Daoy (cell line): ENCODE measurements at places on chromosomes 11 and 22.

DNA sequence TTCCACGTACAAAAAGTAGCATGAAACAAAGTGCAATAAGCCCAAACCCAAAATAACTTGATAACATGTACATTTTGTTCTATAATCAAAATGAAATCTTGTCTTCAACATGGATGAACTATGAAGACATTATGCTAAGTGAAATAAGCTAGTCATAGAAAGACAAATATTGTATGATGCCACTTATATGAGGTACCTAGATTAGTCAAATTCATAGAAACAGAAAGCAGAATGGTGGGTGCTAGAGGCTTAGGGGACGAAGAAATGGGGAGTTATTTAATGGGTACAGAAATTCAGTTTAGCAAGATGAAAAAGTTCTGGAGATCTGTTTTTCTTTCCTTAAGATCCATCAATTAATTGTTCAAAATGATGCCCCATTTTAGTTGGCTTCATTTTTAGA lies 7.5 kb downstream of the PGM2L1 start:
- no peak for DNase-seq

DNA sequence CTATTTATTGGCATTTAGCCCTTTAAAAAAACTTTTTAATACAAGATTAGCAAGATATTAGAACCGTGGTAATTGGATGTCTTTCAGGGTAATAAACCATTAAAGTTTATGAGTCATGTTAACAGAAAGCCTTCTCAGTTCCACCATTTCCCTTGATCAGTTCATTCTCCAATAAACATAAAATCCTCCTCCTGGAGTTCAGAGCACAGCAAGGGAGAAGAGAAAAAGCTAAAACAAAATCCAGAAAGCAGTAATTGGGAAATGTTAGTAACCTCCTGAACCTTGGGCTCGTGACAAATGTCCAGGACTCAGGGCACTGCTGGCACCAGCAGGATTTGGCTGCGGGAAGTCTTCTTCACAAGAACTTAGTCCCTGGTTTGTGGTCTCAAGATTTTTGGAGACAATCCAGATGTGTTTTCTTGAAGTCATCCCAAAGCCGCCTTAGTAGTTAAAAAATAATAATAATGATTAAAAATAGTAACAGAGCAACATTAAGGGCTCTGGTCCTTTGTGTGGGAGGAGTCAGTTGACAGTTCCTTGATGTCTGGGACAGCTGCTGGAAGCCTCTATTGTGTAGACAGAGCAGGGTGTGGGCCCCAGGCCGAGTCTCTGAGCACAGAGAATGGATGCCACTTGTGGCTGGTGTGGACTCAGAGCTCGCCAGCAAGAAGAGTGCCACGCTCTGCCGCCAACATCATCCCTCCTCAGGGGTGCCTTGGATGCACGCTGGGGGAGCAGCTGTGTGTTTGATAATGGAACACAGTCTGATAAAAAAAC lies 43.4 kb upstream of the PITPNB start:
- DNase-seq, result no peak

DNA sequence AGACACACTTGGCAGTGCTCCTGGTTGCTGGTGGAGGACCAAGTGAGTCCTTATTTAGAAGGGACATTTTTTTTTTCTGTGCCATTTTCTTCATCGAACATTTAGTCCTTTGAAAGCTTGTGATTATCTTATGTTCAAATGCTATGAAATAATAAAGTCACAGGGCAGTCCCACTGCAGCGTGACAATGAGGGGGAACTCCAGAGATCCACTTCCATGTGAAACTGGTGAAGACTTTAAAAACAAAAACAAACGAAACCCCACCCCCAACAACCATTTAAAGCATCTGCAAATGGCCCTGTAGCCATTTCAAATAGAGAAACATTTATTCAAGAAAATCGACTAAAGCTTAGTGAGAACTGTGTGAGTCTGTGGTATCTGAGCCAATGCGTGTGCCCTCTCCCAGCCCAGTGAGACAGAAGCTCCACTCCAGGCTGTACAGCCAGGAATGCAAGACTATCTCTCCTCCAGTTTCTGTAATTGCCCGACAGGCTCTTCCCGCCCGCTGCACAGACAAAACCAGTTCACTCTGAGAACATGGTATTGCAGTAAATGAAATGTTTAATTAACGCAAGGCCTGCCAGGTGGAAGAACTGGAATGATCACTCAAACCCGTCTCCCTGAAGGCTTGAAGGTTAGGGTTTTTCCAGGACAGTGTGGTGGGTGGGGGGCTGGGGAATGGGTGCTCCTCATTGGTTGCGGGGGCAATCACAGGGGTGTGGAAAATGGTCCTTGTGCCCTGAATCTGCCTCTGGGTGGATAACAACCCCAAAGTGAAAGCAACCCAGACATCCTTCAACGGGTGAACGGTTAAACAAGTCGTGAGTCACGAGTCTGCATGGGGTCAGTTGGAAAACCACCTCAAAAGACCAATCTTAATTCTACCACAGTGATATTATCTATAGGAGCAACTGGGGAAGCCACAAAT lies 8.4 kb downstream of the KRTAP5-6 start:
- DNase-seq, result peak; percentile 93

GRCh38 chr11:41996533-41996932 lies 537.1 kb upstream of the LRRC4C start:
- no peak for DNase-seq

DNA sequence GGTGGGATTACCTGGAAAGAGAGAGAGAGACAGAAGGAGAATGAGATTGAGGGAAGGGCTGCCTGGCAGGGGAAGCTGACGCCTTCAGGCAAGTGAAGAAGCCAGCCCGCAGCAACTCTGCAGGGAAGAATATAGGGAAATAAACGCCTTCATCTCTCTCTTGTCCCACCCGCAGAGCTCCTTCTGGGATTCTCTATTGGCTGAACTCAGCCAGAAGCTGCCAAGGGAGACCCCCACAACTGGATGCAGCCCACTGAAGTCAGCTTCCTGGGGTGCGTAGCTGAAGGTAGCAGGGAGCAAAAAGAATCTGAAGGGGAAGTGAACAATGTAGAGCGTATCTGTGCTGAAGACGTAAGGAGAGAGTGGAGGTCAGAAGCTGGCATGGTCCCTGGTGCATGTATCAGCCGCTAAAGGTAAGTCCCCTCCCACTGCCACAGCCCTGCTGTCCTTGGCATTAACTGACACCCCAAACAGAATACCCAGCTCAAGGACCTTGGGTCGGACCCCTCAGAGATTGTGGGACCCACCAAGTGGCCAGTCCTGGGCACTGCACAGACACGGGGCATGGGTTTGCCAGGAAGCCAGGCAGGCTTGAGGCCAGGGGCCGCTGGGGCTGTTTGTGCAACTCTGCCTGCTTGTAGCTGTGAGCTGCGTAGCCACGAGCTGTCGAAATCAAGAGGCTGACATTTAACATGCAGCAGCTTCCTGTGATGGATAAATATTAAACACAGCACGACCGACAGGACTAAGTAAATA lies 469.9 kb downstream of the MN1 start:
- DNase-seq, result peak; percentile 61

DNA sequence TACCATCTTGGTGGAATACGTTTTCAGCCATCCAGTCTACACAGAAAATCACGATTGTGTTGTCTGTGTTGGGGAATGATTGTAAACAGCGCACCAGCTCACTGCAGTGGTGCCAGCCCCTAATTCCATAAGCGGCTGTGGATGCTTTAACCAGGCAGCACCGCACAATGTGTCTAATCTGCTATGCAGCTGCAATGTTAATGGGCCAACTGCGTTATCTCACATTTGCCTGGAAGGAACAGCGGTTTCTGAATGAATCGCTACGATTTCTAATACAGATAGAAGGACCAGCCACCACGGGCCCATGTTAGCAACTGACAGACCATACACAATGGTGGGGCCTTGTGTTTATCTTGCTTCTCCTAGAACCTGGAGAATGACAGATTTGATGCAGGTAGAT lies 384.5 kb upstream of the KIRREL3 start:
- DNase-seq, result no peak

- DNase-seq, result no peak
These were observed 1019.1 kb downstream of the TBC1D22A start for GRCh38 chr22:47781427-47782111.

- no peak for DNase-seq
These were observed 20.3 kb downstream of the GRAMD4 start for GRCh38 chr22:46640293-46641055.

DNA sequence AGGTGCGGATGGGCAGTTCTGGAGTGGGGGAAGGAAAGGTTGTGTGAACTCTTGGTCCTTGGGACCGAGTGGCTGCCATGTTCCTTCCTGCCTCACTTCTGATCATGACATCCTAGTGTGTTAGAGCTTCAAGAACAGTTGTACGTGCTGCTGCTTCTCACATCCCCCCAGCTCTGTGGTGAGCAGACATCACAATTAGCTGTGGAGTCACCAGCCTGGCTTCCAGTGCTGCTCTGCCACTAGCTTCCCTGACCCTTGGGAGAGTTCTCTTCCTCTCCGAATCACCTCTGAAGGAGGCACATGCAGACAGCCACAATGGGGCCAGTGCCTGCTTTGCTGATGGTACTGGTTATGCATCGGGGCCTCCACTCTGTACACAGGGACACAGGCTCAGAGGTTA lies 6.2 kb upstream of the RAB1B start:
- DNase-seq, result no peak

GRCh38 chr22:34845391-34845790 lies 220.6 kb upstream of the ISX start:
- DNase-seq, result no peak

- no peak for DNase-seq
These were observed 40.9 kb upstream of the SUSD2 start for GRCh38 chr22:24140357-24140756.

- no peak for DNase-seq
These were observed 13.9 kb downstream of the FZD4 start for GRCh38 chr11:86941077-86941870.

DNA sequence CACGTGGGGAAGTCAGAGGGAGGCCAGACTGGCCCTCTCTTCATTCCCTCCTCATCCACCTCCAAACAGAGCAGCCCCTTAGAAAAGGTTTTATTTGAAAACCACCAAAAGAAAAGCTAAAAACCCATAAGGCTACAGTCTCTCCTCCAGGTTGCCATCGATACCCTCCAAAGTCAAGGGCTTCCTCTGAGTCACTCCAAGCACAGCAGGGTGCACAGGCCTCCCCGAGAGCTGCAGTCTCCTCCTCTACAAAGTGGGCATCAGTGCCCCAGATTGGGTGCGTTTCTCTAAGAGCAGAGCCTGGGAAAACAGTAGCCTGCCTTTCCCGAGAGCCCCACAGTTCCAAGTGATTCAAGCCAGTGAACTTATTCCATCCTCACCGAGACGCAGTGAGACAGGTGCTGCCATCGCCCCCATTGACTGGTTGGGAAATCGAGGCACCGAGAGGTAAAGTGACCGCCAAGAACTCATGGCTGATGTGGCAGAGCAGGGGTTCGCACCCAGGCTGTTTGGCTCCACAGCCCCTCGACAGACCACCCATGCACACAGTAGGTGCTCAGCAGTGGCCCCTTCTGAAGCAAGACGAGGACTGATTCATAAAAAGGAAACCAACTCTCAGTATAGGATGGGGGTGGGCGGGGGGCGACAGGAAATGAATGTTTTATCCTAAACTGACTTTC lies 91.7 kb upstream of the SHISAL1 start:
- DNase-seq, result peak; percentile 68
